ENCODE measurements at places on chromosomes 7 and 10.

- no peak for DNase-seq
Observed at GRCh38 chr7:7201578-7202374, 19.4 kb downstream of the C1GALT1 start.

- no peak for DNase-seq
Observed at GRCh38 chr10:98899018-98899417, 336.6 kb downstream of the HPSE2 start.

DNA sequence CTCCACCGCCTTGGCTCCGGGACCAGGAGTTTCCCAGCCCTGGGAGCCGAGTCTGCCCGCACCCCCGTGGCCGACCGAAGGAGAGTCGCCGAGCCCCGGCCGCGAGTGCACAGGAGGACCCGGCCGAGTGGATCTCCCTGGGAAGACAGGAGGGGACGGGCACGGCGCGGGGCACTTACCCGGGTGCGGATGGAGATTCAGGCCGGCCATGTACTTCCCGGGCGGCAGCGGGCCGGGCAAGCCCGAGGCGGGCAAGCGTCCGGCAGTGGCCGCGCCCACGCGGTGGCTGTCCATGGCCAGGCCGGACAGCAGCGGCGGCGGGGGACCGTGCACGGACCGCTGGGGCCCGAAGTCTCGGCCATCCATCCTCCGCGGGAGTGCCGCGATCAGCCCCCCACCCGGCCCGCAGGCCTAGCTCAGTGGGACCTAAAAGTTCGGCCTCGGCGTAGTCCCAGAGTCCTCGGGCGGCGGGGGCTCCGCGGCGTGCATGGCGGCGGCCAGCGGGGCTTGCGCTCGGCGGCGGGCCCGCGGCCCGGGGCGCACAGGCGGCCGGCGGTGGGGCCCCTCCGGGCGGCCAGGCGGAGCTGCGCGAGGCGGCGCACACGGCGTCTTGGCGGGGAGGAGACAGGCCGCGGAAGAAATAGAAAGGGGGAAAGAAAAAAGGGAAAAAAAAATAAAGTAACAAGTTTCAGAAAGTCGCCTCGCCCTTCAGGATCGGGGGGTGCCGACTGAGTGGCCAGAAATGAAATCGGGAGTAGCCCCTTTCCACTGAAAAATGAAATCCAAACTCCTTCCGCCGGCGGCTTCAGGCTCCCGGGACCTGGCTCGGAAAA lies 2.5 kb downstream of the TNRC18 start:
- DNase-seq = no peak

GRCh38 chr10:15865304-15865703 lies 5.0 kb upstream of the MINDY3 start:
- DNase-seq = no peak

GRCh38 chr7:142301923-142302550 lies 44.2 kb upstream of the PRSS58 start:
- no peak for DNase-seq

DNA sequence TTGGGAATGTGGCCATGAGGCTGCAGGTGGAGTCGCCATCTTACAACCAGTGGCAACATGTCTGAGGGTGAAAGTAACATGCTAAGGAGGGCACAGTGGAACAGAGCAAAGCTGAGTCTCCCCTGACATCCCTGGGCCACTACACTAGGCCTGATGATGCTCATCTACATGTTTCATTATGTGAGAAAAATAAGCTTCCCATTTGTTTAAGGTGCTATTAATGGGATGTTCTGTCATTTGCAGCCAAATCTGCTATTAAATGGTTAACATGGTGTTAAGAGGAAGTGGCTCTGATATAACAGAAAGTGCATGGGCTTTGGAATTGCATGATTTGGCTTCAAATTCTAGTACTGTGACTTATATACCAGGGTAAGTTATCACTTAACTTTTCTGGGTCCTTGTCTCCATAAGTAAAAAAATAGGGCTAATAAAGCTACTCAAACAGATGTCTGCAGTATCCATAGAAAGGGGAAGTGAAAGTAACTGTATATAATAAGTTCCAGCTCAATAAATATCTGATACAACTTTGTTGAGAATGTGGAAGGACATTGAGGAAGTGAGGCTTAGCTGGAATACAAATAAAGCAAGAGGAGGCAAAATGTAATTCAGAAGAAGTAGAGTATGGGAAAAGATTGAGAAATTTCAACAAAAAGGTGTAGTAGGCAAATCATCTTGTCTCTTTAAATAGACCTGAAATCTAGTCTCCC lies 158.9 kb downstream of the RTKN2 start:
- DNase-seq = no peak

GRCh38 chr7:113460067-113460466 lies 341.7 kb upstream of the SMIM30 start:
- no peak for DNase-seq

- no peak for DNase-seq
Observed at GRCh38 chr7:101813402-101814019, 3.9 kb upstream of the CUX1 start.

DNA sequence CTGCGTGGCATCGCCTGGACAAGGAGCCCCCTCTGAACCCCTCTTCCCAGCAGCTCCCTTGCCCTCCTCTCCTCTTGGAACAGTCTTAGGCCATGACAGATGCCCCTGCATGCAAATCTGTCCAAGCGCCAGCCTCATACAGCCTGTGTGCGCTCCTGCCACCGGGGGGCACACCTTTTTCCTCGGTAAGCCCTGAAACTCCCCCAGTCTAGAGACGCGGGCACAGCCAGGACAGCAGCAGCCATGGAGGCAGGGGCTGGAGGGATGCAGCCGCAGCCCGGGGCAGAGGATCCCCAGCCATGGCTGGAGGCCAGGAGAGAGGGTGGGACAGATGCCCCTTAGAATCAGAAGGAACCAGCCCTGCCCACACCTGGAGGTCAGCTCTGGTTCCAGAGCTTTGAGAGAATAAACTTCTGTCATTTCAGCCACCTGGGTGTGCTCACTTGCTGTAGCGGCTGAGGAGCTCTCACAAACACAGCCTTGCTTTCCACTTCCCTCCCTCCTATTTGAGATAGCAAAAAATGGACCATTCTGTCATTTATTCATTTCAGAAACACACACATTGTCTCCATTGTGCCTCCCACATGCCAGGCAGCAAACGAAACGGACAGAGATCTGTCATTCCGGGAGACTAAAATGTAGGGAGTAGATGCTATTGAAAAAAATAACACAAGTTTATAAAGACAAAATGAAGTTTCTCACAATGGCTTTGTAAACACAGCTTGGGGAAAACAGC lies 241.5 kb downstream of the WDR37 start:
- no peak for DNase-seq
